ENCODE measurements at places on chromosomes 11 and 22.
A peak's percentile ranks its signal among the peaks of the same experiment; 100 is the strongest.

- DNase-seq: no peak
These were observed 11.3 kb upstream of the TSGA10IP start for GRCh38 chr11:65934014-65934413.

DNA sequence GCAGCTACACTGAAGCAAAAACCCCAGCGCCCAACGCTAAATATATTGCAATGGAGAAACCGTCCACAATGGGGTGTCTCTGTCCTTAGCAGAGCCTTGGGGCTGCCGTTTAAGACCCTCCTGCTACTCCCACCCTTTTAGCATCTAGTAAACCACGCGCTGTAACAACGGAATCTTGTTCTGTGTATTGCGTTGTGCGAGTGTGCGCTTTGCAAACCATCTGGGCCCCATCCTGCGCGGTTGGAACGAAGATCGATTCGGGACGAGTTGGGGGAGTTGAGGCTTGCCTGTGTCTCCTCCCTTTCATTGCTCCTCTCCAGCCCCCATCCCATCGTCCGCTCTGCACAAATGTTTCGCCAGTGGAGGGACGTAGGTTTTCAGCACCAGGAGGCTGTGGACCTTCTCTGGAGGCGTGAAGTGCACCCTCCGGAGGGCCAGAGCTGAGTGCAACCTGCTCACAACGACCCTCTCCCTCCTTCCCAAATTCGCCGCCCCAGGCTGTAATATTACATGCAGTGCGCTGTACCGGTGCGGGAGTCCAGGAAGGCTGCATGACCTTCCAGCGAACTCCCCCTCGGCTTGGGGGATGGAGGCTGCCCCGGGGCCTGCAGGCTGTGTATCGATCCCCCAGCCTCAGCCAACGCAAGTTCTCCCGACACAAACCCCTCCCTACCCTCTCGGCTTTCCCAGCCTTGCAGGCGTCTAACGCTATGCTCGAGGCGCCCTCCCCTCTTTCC is 1.6 kb upstream of the KMT2A start:
- peak; percentile 67 for DNase-seq

GRCh38 chr11:79308429-79308828 is 132.4 kb downstream of the TENM4 start:
- DNase-seq: no peak

DNA sequence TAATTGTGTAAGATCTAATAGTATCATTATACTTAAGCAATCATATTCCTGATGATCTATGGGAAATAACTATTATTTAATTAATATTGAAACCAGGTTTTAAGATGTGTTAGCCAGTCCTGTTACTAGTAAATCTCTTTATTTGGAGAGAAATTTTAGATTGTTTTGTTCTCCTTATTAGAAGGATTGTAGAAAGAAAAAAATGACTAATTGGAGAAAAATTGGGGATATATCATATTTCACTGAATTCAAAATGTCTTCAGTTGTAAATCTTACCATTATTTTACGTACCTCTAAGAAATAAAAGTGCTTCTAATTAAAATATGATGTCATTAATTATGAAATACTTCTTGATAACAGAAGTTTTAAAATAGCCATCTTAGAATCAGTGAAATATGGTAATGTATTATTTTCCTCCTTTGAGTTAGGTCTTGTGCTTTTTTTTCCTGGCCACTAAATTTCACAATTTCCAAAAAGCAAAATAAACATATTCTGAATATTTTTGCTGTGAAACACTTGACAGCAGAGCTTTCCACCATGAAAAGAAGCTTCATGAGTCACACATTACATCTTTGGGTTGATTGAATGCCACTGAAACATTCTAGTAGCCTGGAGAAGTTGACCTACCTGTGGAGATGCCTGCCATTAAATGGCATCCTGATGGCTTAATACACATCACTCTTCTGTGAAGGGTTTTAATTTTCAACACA is 6.4 kb downstream of the BIRC3 start:
- DNase-seq: no peak

DNA sequence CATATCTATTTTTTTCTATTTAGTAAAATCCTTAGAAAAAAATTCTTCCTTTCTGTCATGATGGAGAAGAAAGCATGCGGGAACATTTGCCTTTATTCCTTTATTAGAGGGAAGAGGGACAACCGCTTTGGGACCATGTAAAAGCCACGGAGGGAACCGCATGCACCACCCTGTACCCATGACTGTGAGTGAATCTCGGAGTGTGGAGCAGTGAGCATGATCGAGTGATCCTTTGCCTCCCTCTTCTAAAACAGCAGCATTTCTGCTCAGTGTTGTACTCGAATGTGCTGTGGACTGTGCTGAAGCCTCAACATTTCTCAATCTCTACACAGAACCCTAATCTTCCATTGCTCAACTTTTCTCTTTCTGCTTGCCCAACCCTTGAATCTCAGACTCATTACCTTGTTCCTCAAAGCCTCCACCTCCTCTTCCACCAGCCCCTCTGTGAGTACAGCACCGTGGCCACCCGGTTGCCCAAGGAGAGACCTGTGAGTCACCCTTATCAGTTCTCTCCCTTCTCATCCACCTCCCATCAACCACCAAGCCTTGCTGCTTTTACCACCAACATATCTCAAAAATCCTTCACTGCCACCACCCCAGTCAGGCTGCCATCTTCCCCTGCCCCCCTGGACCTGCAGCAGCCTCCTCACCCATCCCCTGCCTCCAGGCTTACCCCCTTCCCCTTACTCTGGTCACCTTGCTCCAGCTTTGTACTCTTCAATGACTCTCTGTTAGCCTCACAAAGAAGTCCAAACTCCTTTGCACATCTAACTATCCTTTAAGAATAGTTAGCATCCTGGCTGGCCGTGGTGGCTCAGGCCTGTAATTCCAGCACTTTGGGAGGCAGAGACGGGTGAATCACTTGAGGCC is 103.1 kb downstream of the NAT10 start:
- DNase-seq: peak; percentile 30

DNA sequence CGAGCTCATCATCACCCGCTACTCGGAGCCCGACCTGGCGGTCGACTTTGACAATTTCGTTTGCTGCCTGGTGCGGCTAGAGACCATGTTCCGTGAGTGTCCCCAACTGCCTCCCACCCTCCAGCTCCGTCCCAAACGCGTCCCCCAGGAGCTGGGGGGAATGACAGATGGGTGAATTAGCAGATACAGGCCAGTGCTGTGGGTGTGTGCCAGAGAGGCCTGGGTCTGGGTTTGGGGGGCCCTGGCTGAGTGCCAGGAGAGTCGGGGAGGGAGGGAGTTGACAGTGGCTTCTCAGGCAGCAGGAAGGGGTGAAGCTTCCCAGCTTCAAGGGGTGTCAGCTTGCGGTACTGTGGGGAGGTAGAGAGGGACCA is 28.6 kb downstream of the CAPN1 start:
- no peak for DNase-seq

GRCh38 chr11:23100726-23101125 is 240.5 kb upstream of the CCDC179 start:
- DNase-seq: no peak

- no peak for DNase-seq
These were observed 79.0 kb downstream of the CACNA1I start for GRCh38 chr22:39649500-39650089.

DNA sequence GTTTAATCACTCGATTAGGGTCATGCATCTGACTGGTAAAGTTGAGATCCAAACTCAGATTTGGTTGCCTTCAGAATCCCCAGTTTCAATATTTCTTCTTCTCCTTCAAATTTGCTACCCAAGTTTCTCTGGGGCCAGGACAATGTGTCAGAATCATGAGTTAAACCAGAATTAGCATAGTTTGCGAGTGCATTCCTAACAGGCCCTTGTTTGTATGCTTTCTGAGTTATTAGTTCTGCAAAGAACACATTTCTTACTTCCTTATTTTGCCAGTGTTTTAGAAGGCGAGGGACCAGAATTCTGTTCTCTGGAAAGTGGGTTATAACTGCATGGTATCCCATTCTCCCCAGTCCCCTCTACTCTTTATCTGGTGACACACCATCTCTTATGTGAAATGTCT is 112.0 kb downstream of the ARL14EP start:
- DNase-seq: no peak

DNA sequence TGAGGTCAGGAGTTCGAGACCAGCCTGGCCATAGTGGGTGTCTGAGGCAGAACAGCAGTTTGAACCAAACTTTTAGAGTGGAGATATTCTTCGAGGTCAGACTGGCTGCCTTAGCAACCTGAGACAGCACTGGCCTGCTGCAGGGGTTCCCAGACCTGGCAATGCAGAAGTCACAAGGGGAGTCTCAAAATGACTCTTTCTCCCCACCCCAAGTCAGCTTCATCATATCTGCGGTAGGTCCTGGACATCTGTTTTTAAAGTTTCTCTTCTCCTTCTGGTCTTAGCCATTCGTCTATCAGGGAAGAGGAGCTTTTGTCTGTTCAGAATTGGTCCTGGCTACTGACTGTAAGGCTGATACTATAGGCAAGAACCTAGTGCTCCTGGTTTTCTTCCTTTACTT is 14.5 kb upstream of the CLMP start:
- DNase-seq: no peak

DNA sequence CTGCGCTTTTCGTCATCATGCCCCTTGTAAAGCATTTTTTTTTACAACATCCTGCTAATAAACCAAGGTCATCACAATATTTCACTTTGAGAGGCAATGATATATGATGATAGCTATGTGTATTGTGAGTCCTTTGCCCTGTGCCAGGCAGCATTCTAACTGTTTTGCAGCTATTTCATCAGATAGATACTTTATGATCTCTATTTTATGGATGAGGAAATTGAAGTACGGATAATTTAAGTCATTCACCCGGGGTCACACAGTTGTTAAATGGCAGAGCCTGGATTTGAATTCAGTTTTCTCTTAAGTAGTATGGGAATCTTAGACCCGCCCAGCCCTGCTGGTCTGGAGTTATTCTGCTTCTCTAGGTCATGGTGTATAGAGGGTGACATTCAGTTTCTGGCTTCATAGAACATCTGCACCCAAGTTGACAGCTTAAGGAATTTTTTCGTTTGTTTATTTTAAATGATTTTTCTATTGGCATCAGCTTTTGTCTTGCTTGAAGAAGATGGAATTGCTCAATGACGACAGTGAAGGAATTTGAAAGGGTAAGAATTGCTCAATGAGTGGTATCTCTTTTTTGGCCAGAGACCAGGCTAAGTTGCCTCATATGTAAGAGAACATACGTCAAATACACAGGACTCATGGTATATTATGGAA is 926 bp downstream of the PRR5L start:
- DNase-seq: no peak

GRCh38 chr22:20982563-20982882 is 426 bp downstream of the LZTR1 start:
- DNase-seq: no peak

DNA sequence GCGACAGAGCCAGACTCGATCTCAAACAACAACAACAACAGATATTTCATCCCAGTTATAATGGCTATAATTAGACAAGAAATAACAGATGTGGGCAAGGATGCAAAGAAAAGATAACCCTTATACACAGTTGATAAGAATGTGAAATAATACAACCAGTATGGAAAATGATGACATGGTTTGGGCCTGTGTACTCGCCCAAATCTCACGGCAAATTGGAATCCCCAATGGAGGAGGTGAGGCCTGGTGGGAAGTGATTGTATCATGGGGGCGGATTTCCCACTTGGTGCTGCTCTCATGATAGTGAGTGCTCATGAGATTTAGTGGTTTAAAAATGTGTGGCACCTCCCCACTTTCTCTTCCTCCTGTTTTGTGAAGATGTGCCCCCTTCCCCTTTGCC is 104.1 kb downstream of the C11orf87 start:
- DNase-seq: no peak

- DNase-seq: no peak
These were observed 67.2 kb upstream of the OLFML1 start for GRCh38 chr11:7418061-7418460.

- no peak for DNase-seq
These were observed 1.9 kb upstream of the MMP1 start for GRCh38 chr11:102799681-102800340.

- DNase-seq: no peak
These were observed 18.1 kb downstream of the DRD4 start for GRCh38 chr11:655036-655726.

- DNase-seq: peak; percentile 26
These were observed 97.9 kb upstream of the RTL6 start for GRCh38 chr22:44595841-44596341.

DNA sequence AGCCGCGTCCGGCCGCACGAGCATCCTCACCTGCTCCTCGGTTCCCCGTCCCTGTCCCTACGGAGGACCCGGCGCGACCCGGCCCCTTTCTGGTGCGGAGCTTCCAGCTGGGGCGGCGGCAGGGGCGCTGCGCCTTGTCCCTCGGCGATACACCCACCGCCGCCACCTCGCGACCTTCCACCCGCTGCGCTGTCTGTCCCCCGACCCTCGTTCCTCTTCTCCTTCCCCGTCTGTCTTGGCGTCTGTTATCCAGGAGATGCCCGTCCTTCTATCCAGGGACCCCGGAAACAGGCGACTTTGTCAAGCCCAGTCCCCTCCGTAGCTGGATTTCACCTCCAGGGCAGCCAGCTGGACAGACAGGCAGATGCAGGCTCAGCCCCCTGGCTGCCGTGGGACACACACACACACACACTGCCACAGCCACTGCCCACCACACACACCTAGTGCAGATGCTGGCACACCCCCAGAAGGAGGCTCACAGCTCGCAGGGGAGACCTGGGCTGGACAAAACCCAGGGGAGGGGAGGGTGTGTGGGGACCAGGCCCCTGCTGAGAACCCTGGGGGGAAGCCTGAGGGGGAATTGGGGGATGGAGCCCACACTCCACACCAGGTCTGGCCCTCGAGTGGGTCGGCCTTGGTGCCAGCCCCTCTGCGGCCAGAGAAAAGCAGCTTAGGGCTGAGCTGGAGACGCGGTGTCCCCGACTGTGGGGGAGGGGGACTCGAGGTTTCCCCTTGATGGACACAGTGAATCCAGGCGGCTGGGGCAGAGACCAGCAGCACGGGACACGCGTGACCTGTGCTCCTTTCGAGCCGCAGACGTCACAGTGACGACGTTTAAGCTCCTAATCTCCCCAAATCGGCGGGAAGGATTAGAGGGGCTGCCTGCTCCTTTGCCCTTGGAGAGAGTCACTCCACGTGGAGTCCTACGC is 788 bp downstream of the DRD4 start:
- DNase-seq: no peak

- no peak for DNase-seq
These were observed 7.8 kb upstream of the POLR3H start for GRCh38 chr22:41551877-41552582.
